ELR (cell line): ENCODE measurements at places on chromosomes 13 and 19.

DNA sequence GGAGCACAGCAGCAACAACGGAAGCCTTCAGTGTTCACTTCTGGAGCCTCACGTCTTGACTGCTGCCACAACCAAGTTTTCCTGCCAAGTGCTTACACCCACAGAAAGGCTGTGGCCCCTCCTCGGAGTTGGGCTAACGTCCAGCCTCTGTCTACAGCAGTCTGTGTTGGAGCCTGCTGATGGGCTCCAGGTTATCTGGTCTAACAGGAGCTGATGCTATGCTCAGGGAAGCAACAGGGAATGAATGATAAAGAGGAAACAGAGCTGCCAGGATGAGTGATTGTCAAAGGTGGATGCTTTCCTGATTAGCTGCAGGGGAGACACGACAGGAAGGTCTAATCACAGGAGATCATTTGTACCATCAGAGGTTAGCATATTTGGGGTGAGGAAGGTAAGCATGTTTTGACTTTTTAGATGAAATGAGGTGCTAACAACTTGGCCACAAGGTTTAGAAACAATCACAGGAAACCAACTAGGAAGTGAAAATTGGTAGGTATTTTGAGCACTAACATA lies 53.8 kb upstream of the RCBTB2 start:
- no peak for DNase-seq

- DNase-seq = peak; percentile 66
Observed at GRCh38 chr19:23787106-23787505, 28.4 kb upstream of the ZNF681 start.

DNA sequence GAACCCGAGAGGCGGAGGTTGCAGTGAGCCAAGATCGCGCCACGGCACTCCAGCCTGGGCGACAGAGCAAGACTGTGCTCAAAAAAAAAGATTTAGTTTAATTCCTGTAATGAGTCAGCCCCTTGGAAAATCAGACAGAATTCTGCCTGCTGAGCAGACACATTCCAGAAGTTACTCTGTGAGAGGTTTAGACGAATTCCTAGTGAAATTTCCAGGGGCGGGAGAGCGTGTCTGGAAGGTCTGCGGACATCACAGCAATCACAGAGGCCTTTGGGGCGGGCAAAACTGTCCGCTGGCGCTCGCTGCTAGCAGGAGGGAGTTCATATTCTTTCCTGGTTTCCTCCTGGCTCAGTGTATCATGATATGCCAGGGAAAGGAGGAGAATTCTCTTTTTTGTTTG lies 17.5 kb downstream of the MISP start:
- DNase-seq = peak; percentile 74

- peak; percentile 34 for DNase-seq
Observed at GRCh38 chr13:112928972-112929782, 39.8 kb upstream of the MCF2L start.

DNA sequence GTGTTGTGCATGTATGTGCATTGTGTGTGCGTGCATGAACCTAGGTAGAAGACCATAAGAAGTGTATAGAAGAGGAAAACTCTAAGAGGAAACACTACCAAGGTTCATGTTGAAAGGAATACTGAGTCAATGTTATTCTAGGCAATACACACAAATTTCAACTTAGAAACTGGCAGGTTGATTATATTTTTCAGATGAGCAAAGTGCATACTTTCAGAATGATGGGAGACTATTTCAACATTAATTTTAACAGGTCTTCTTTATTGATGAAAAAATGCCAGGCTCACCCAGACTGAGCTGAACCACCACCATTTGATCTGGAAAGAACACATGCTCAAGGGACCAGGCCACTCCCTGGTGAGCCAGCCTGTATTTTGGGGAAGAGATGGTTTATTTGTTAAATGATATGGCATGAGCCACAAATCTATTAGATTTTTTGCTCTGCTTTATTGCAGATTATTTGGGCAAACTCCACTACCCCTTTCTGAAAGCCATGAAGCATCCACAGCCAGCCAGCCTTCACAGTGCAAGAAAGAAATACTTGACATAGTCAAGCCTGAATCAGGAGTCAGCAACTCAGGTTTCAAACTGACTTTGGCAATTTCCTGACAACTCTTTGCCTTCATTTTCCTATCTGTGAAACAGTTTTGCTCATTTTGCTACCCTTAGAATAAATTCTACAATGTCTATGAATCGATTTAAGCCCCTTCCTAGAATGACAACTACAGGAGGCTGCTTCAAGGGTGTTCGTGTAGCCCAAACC lies 368.9 kb downstream of the COG6 start:
- DNase-seq = no peak

DNA sequence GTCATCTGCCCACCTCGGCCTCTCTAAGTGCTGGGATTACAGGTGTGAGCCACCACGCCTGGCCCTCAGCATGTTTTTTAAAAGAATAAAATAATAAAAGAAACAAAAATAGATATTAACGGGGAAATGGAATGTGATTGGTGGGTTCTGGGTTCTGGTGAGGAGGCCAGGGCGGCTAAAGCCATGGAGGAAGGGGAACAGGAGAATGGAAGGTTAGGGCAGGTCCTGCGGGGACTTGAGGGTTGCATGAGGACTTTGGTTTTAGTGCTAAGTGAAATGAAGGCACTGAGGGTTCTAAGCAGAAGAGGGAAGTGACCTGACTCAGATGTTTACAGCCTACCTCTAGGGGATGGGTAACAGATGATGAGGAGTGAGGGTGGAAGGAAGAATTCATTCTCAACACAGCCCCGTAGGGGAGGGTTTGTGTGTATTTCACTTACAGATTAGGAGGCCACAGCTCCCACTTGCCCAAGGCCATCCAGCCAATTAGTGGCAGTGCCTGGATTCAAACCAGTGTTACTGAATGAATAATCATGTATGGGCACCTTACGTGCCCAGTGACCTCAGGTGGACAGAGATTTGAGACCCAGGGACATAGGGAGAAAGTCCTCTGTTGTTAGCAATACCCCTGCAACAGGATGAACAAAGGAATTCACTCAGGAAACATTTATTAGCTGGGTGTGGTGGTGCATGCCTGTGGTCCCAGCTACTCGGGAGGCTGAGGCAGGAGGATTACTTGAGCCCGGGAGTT lies 6.7 kb upstream of the MRPL4 start:
- DNase-seq = no peak

GRCh38 chr13:77696006-77696878 lies 1.2 kb upstream of the SLAIN1 start:
- DNase-seq = no peak

GRCh38 chr19:55526216-55527196 lies 10.4 kb downstream of the SBK2 start:
- DNase-seq = peak; percentile 48

DNA sequence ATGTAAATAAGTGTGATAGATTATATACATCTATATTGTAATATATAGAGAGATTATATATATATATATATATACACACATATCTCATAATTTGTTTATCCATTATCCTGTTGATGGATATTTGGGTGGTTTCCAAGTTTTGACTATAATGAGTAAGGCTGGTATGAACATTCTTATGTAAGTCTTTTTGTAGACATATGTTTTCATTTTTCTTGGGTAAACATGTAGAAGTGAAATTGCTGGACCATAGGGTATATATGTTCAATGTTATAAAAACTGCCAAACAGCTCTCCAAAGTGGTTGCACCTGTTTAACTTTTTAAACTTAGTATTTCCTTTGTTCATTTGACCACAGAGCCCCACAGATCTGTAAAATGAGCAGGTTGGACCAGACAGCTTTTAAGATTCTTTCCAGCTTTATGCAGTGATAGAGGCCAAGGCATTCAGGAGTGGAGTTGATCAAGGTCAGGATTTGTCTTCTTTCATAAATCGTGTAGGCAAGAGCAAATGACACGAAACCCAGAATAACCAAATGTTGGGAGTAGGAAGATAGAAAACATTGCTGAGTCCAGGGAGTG lies 21.7 kb upstream of the KATNAL1 start:
- DNase-seq = no peak

- DNase-seq = no peak
Observed at GRCh38 chr19:4707956-4708650, 15.5 kb downstream of the DPP9 start.

GRCh38 chr13:43074824-43075510 lies 51.6 kb downstream of the DNAJC15 start:
- DNase-seq = no peak

- DNase-seq = no peak
Observed at GRCh38 chr13:113401452-113402415, 37.8 kb upstream of the GRTP1 start.

GRCh38 chr19:41323430-41324125 lies 13.6 kb downstream of the CCDC97 start:
- peak; percentile 93 for DNase-seq

GRCh38 chr19:39599116-39599515 lies 3.2 kb upstream of the LGALS13 start:
- DNase-seq = peak; percentile 34

DNA sequence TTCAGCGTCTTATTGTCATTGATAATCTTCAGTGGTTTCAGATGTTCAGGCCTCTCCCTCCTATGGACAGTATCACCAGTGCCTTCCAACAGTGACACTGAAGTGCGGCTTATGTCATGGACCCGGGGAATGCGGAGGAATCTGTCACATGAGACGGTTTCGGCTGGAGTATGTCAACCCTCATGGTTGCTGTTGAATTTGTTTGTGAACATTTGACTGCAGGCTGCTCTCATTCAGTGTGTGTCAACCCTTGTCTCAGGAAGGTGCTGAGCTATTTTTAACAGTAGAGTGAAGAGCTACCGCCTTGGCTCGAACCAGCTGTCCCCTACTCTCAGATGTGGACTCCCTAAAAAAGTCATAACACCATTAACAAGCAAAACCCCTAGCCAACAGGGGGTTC lies 138.8 kb upstream of the RNF113B start:
- no peak for DNase-seq

- no peak for DNase-seq
Observed at GRCh38 chr19:16345457-16345856, 20.8 kb downstream of the KLF2 start.

GRCh38 chr19:18646535-18647370 lies 9.9 kb downstream of the KLHL26 start:
- no peak for DNase-seq

GRCh38 chr13:84086847-84087162 lies 204.5 kb upstream of the SLITRK1 start:
- no peak for DNase-seq

DNA sequence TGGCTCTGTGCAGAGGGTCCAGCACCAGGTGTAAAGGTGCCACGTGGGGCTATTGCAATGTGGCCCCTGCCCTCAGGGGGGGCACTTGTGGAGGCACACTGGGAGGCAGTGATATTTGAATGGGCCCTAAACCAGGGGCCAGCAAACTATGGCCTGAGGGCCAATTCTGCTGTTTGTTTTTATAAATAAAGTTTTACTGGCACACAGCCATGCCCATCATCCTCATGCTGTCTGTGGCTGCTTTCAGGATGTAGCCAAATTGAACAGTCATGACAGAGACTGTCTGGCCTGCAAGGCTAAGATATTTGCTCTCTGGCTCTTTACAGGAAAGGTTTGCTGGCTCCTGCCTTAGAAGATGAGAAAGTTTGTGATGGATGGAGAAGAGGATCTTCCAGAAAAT lies 33.9 kb upstream of the RANBP3 start:
- peak; percentile 19 for DNase-seq
